Astrocyte of the cerebellum (primary cell): ENCODE measurements at places on chromosomes 2 and 18.

- DNase-seq = no peak
Measured at GRCh38 chr2:5868931-5869330, 176.7 kb downstream of the SOX11 start.

GRCh38 chr2:178679891-178680290, 127.3 kb downstream of the TTN start:
- DNase-seq = no peak

GRCh38 chr18:63208676-63209075, 110.9 kb downstream of the BCL2 start:
- no peak for DNase-seq

DNA sequence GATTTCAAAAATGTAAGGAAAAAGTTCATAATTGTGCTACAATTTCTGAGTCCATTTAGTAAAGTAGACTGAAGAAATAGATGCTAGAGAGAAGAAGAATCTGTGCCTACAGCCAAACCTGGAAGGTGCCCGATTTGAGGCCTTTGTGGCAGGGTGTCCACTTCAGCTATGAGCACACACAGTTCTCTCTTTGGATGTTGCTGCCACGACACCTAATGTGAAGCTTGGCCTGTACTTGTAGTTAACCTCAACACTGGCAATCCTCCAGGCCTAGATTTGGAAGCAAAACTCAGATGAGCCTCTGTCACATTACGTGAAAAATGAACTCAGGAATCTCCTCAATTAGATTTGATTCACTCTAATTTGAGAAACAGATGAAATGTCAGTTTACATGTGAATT, 90.1 kb upstream of the LRP1B start:
- DNase-seq = peak; percentile 67

GRCh38 chr18:38790303-38790702, 1224.7 kb upstream of the CELF4 start:
- no peak for DNase-seq

DNA sequence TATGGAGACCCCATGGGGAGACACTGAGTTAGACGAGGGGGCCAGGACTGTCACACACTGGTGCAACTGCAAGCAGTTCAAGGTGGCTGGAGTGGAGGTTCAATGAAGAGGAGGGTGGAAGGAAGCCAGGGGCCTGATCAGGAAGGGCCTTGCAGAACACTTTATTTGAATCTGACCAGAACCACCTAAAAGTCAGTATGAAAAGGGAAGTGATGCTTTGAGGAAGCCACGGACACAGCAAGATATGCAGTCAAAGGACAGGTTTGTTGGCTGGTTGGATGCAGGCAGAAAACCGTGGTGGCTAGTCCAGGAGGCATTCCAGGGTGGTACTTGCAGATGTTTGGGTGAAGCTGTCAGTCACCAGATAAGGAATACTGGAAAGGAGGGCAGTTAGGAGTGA, 3.5 kb upstream of the FAM124B start:
- no peak for DNase-seq

DNA sequence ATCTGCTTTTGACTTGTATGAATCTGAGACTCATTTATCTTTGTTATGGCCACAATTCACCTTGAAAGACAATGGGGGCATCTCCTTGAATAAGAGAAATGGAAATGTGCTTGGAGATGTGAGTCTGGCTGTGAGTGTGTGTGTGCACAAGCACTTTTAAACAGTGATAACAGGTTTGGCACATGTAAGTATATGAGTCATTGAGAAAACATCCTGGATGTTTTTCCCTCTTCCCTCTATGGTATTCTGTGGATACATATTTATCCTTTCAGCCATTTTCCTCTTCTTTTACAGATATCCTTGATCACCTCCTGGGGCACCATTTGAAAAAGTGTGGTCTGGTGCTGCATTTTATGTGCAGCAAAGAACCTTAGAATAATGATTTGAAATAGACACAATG, 317.3 kb upstream of the THUMPD2 start:
- no peak for DNase-seq

GRCh38 chr2:237312021-237312755, 101.8 kb downstream of the COL6A3 start:
- no peak for DNase-seq

DNA sequence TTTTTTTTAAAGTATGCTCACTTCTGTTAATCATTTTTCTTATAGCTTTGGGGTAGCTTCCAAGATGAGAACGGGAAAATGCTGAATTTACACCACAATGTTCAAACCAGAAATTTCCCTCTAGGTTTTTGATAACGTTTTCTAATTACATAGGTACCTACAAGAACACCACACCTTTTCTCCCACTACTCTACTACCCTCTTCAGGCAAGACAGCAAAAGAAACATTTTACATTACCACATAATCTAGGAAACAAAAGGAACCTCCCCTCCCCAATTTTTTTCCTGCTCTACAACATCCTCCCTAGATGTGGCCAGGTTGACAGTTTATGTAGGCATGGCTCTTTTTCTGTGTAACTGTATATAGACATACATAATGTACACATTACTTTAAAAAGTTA, 32.4 kb downstream of the NDUFAF7 start:
- DNase-seq = no peak

GRCh38 chr2:109238580-109238979, 109.6 kb downstream of the SH3RF3 start:
- no peak for DNase-seq

- DNase-seq = no peak
Measured at GRCh38 chr2:187989925-187990623, 301.6 kb upstream of the GULP1 start.

DNA sequence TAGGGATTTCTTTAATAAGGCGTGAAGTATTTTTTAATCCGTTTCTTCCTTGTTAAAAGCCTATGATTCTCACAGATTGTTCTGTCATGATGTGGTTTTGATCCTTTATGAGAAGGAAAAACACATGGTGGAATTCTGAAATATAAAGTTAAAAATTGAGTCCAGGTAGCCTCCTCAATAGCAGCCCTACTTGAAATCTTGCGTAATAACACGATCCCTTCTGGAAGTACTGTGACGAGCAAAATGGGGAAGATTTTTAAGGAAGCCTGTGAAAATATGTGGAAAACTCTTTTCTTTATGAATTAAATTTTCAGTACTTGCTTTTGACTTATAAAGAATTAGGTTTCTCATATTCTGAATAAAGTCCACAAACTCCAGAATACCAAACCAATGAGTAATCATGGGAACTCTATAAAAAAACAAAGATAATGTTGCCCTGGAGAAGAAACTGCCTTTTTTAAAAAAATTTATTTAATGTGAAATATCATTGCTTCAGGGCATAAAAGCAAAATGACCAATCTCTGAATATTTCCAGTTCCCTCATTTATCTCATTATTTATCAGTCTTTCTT, 476.4 kb upstream of the ZEB2 start:
- DNase-seq = peak; percentile 31

DNA sequence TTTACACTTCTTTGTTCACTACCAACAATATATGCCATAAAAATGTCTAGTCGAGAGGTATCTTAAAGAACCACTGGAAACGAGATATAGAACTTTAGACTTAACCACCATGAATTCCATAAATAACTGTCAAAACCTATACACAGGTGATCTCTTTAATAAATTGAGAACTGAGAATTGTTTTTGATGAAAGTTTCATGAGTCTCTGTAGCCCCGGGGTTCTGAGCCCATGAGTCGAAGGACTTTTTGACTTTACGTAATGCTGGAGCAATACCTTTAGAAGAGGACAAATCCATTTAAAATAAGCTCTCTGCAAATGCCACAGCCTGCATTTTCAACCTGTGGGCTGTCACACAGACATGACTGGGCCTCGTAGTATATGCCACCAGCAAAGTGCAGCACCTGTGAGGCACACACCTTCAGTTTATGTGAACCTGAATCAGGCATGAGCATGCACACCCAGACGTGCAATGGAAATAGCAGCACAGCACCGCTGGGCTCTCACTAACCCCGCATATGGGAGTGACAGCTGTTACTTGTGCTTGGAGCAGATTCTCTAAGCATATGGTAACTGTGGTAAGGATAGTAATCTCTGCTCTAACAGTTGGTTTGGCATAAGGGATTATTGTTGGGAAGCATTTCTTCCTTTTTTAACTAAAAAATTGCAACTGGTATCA, 383.2 kb downstream of the SOCS6 start:
- no peak for DNase-seq

- DNase-seq = no peak
Measured at GRCh38 chr2:184596819-184597411, 1.4 kb upstream of the ZNF804A start.

- no peak for DNase-seq
Measured at GRCh38 chr2:64850642-64851041, 138.6 kb upstream of the SLC1A4 start.

DNA sequence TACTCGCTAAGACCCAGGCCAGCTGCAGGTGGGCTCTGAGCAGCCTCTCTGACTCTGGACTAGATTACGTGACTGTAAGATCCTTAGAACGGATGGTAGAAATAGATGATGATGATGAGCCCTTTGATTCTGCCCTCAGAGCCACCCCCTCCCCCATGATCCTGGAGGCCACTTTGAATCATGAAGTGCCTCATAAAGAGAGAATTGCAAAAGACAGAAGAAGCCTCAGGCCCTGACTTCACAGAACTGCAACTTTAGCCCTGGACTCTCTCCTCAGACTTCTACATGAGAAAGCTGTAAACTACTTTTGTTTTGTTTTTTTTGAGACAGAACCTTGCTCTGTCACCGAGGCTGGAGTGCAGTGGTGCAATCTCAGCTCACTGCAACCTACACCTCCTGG, 15.4 kb upstream of the TET3 start:
- no peak for DNase-seq

DNA sequence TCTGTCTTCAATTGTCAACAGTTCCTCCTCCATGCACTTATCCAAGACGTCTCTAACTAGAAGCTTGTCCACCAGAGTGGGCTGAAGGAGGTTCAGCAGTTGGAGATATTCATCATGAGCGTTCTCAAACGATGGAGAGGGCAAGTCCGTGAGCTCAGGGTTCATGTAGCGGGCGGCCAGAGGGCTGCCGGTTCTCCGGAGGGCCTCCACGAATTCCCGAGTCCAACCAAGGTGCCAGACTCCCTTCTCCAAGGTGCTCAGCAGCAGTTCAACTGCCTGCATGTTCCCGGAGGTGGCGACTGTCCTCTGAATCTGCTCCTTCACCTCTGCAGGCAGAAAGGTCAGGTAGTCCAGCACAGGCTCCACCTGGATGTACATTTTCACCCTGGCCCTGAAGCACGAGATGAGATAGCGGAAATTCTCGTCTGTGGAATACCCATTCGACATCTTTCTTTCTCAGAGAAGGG, 590 bp downstream of the IFIH1 start:
- DNase-seq = no peak

DNA sequence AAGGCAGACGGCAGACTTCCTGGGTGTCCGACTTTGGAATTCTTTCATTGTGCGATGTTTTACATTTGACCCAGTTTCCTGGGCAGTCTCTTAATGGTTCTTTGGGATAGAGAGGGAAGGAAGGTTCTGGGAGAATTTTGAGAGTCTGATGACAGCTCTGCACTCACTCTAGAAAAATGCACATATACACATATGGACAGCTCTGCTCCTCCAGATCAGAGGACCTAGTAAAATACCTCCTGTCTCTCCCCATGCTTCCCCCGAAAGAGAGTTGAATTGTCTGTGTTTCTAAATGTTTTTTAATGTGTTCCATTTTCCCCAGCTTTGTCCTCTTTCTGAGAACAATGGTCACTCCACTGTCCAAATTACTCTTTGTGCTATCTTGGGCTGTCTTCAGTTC, 102.0 kb upstream of the CXCR4 start:
- DNase-seq = no peak

GRCh38 chr18:74389991-74390390, 67.1 kb downstream of the DIPK1C start:
- no peak for DNase-seq

- DNase-seq = no peak
Measured at GRCh38 chr2:194096402-194096801, 1560.6 kb upstream of the SLC39A10 start.

- no peak for DNase-seq
Measured at GRCh38 chr2:97747285-97747684, 33.9 kb downstream of the ZAP70 start.

- DNase-seq = no peak
Measured at GRCh38 chr2:136389809-136390208, 271.9 kb upstream of the CXCR4 start.
